ENCODE measurements at places on chromosomes 7 and 10. TPM values are rescaled to one million over a fixed set of nuclear protein-coding genes. Genes with fewer than 3 reads are reported as not detected.

The EFCAB10 gene
- not detected for total RNA-seq

The CLDN3 gene
- not detected for total RNA-seq

The TRIM74 gene
- 0.17 TPM for total RNA-seq

The DGKI gene
- total RNA-seq = 1.3 TPM

The MMD2 gene
- not detected for total RNA-seq

The NOS3 gene
- total RNA-seq = 9.7 TPM

The ZNF735 gene
- total RNA-seq = not detected

The WIPF3 gene
- total RNA-seq = not detected
